ENCODE measurements at places on chromosomes 3 and 15.

GRCh38 chr15:65377105-65377975 is 462 bp downstream of the IGDCC3 start:
- DNase-seq = no peak

GRCh38 chr15:23516866-23517265 is 48.6 kb upstream of the MKRN3 start:
- DNase-seq = no peak

GRCh38 chr15:40925863-40926658 is 3.1 kb upstream of the DLL4 start:
- DNase-seq = no peak

DNA sequence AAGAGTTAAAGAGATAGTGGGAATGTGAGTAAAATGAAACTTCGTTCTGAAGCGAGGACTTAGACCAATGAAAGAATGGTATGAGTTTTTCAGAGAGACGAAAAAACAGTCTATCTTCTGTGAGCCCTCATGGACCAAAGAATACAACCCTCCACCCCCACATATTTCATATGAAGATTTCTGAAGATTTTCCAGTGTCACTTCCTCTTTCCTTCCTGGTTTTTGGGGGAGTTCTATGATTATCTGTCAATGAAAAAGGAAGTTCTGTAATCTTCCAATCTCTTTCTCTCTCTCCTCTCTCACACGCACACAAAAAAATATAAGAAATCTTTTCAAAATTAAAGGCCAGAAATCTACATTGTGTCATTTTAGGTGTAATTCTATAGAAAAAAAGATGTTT is 27.7 kb downstream of the CMSS1 start:
- DNase-seq = no peak

- no peak for DNase-seq
Measured at GRCh38 chr15:73683777-73684580, at the start of gene CD276. CD276 (plus strand) TSS chr15:73684383; CDS start chr15:73699640, 15,257 bp downstream.

- no peak for DNase-seq
Measured at GRCh38 chr3:187314176-187314575, 22.6 kb upstream of the MASP1 start.

- no peak for DNase-seq
Measured at GRCh38 chr3:140682586-140682985, 4.7 kb downstream of the TRIM42 start.

- DNase-seq = no peak
Measured at GRCh38 chr3:149706905-149707304, 45.4 kb downstream of the COMMD2 start.

- DNase-seq = no peak
Measured at GRCh38 chr3:99706410-99706809, 68.0 kb downstream of the COL8A1 start.

DNA sequence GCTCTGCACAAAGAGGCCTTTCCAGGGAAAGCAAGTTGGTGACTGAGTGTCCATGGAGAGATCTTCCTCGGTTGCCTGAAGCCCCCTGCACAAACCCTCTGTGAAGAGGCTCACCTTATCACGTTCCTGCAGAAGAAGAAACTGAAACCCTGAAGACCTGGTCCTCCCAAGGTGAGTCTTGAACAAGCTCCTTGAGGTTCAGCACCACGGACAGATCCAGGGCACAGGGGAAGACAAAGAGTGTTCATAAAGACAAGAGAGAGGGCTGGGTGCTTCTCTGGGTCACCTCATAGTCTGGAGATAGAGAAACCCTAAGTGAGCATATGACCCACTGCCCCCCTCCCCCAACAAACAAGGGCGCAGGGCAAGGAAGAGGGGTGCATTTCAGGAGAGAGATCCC is 21.7 kb upstream of the TBC1D21 start:
- DNase-seq = no peak

DNA sequence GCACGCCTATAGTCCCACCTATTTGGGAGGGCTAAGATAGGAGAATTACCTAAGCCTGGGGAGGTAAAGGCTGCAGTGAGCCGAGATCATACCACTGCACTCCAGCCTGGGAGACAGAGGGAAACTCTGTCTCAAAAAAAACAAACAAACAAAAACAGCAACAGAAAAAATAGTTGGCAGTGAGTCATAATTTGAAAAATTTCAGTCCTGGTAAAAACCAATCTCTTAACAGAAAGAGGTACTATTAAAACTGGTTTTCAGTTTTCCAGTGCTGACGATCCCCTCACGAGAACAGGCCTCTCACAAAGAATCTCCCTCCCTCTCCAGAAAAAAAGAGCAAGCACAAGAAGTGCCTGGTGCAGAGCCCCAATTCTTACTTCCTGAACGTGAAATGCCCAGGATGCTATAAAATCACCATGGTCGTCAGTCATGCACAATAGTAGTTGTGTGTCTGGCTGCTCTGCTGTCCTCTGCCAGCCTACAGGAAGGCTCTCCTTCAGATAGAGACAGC is 22.8 kb upstream of the MAP4 start:
- DNase-seq = no peak

- no peak for DNase-seq
Measured at GRCh38 chr3:45487508-45487907, 99.1 kb downstream of the LARS2 start.

- no peak for DNase-seq
Measured at GRCh38 chr3:191915712-191916111, 454.7 kb downstream of the PYDC2 start.

DNA sequence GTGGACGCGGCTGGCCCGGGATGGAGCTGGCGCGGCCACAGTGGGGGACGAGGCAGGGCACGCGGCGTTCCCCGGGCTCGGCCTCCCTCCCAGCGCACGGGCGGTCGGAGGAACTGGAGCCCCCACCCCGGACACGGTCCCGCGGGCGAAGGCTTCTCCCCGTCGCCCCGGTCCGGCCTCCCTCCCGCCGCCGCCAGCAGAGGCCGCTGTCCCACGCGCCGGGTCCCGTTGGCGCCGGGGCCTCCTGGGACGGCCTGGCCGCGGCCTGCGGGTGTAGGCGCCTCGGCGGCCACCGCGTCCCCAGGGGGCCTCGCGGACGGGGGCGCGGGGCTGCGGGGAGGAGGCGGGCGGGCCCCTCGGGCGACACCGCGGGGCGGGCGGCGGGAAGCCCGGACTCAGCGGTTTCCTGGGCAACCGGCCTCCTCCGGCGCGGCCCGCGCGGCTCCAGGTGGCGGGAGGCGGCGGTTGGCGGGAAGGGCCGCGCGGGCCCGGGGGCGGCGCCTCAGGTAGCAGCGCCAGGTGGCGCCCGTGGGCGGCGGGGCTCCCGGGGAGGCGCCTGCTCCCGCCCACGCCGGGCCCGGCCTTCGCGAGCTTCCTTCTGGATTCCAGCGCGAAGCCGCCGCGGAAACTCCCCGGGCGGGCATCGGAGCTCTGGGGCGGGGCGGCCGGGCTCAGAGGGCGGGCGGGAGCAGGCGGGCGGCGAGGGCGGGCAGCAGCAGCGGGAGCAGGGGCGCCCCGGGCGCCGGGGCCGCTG is 26.7 kb downstream of the MELTF start:
- DNase-seq = peak; percentile 72

- DNase-seq = no peak
Measured at GRCh38 chr3:85605066-85605465, 646.3 kb downstream of the CADM2 start.

DNA sequence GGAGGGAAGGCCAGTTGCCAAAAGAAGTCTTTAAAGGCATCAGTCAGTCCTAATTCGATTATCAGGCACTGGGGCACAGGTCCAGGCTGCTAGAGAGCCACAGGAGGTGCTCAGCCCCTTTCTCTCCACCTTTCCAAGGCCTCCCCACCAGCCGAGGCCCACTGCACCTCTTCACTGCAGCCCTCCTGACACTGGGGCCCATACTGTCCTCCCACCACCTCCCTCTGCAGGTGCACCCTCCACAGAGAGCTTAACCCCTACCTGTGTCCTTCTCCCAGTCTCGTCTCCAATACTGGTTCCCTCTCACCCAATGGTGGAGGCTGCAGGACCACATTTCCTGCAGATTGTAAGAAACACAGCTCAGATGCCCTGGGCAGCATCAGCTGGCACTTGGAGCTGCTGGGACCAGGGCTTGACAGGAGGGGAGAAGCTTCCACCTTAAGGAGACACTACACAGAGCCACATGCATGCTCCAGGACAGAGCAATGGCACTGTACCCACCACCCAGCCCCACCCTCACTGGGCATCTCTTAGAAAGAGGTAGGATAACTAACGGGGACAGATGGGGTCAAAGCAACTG is 81.6 kb upstream of the PRR20G start:
- DNase-seq = no peak

GRCh38 chr3:112333381-112334317 is 693 bp downstream of the CD200 start:
- DNase-seq = no peak

- peak; percentile 27 for DNase-seq
Measured at GRCh38 chr3:48847053-48847503, 596 bp downstream of the PRKAR2A start.

GRCh38 chr3:153783741-153784480 is 337.3 kb upstream of the ARHGEF26 start:
- no peak for DNase-seq

DNA sequence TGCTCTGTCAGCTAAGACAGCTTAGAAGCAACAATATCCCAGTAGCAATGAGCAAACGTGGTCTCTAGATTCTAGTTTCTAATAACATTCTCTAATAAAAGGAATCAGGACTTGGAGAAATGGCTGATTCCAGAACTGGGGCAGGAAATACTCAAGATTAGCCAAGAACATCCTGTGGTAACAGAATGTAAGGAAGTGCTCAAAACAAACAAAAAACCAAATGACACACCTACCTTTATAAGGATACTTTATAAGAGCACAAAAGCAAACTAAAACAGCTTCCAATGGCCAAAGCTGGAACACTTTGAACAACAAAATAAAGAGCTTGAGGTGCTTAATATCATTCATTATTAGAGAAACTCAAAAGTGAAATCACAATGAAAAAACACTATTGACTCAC is 33.1 kb upstream of the EIF5A2 start:
- DNase-seq = no peak

GRCh38 chr15:71825021-71825730 is 14.8 kb downstream of the NR2E3 start:
- no peak for DNase-seq

DNA sequence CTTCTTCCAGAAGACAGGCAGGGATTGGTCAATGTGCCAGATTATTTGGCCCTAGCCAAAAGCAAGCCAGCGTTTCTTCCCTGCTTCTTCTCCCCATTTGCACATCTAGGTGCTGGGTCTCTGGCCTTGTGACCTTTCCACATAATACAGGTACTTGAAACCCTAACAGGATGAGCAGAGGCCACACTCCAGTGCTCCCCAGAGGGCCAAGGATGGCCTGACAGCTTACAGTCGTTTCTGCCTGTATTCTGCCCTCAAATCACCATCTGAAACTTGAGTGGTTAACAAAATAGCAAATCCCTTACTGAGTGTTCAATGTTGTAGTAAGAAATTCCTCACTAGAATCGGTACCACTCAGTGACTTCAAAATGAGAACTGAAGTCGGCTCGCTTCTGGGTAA is 29.1 kb downstream of the MKRN2 start:
- DNase-seq = no peak

GRCh38 chr15:71109130-71109529 is 6.1 kb upstream of the THSD4 start:
- no peak for DNase-seq

DNA sequence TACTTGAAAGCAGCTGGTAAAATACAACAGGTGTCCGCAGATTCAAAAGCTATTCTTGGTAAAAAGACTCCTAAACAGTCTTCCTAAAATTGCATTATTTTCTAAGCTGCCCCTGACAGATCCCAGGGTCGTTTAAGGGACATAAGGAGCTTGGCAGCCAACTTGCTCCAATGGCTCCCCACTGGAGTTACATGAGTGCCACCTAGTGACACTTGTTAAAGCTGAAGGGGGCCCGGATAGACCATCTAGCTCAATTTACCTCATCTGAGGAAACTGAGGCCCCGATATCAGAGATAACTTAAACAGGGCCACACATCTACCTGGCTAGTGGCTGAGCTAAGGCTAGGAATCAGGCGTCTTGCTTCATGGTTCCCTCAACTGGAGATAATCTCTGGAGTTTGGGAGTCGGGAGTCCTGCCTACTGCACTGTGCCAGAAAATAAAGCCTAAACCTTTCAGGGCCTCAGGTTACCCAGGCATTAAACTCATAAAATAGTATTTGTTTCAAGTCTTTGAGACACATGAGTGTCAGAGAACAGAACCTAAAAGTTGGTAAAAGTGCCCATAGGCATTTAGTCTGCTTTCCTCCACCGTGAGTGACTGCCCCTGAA is 6.5 kb upstream of the TBC1D23 start:
- DNase-seq = peak; percentile 12

GRCh38 chr3:42301446-42302175 is 35.6 kb upstream of the CCK start:
- DNase-seq = no peak

DNA sequence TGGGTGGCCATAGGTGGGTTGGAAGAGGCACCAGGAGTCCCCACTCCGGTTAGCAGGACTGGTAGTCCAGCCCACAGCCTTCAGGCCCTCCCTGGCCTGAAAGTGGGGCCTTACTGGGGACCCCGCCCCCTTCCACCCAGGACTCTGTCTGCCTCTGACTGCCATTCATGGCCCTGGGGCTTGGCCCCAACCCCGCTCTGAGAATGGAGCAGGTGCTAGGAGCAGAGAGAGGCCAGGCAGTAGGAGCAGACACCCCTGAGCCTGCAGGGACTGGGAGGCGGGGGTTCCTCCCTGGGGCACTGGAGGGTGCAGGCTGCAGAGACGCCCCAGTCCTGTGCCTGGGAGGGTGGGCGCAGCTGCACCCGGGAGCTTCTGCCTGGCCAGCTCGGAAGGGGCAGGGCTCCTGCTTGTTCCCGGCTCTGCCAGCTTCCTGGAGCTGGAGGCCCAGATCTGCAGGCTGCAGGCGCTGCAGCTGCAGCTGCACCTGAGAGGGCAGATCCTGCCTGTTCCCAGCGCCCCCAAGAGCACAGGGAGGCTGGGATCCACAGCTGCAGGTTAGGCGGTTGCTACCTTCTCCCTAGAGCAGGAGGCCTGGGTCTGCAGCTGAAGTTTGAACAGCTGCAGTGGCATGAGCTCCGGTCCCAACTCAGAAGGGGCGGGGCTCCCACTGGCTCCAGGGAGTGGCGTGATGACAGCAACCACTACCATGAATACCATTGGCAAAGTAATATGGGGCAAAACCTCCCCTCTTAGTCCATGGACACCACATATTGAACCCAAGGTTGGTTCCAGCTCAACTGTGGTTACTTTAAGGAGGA is 194.7 kb downstream of the SQOR start:
- DNase-seq = no peak

- DNase-seq = no peak
Measured at GRCh38 chr3:32022947-32023346, 41.4 kb downstream of the ZNF860 start.

DNA sequence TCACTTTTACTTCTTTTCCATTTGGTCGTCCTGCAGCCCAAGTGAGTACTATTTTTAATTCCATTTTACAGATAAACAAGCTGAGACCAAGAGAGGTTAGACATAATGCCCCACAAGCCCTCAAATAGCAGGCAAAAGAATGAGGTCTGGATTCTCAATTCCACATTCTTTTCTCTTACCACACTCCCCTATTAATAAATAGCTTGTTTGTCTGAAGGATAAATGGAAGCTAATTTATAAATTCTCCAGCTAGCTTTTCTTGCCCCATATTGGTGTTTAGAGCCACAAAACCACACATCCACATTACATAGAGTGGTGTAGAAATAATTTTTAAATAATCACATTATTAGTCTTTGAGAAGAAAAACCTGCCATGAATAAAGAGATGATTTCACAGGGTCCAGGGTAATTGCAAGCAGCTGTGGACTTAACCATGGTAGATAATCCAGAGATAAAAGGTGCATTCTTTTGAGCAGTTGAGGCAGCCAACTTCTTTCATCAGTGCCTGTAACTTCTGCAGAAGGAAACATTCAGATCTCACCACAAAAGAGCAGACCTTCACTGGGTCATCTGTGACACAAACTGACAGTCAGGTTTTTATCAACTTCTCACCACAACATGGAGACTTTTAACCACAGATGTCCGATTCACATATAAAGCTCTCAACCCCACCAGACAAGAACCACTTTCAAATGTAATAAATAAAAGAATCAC is 313.4 kb upstream of the STT3B start:
- DNase-seq = no peak

All from stimulated activated CD4-positive, alpha-beta T cell treated with anti-CD3 and anti-CD28 coated beads, TNF-alpha, amount 100 ng/mL, for 48 hours (primary cell).